Stimulated activated naive CD8-positive, alpha-beta T cell treated with anti-CD3 and anti-CD28 coated beads, Interleukin-15, amount 100 ng/mL, for 72 hours (primary cell): ENCODE measurements at places on chromosomes 2 and 18.

DNA sequence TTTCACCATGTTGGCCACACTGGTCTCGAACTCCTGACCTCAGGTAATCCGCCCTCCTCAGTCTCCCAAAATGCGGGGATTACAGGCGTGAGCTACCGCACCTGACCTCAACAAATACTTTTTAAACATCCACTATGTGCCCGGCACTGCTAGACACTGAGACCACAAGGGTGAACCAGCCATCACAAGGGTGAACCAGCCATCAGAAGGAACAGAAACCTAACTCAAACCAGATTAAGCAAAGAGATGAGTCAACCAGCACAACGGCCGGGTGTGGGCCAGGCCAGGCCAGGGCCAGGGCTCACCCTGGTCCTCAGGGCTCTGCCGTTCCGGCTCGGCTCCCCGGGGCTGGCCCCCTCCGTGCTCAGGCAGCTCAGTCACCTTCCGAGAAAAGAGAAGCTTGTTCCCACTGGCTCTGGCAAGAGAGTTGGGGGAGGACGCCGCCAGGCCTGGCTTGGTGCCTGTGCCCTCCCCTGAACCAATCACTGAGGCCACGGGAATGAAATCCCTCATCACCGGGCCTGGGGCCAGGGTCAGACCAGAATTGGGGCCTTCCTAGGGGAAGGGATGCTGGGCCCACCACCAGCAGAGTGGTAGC lies 4.4 kb downstream of the TEX44 start:
- DNase-seq, result no peak

- DNase-seq, result no peak
Measured at GRCh38 chr2:157790780-157791179, 85.3 kb downstream of the ACVR1 start.

DNA sequence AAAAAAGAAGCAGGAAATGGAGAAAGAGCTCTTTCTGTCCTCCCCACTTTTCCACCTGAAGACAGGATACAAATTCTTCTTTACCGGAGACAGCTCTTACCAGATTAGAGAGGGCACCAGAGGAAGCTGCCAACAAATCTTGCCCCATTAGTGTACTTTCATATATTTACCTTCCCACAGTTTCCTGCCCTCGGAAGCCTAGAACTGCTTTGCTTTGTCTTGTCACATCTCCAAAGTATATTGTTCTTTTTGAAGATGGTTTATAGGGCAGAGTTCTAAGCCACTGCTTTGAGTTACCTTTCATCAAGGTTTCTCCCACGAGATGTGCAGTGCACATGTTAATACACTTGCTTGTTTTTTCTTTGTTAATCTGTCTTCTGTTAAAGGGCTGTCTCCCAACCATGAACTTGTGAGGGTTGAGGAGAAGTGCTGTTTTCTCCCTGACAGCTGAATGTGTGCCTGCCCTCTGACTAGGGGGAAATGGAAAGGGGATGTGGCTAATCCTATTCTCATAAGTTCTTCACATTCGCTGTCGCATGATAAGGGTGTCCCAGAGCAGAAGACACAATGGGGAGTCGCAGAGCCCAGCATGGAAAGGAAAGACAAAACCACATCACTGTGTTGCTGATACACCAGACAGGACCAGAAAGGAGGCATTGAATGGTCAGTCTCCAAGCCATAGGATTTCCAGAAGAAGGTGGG lies 24.2 kb downstream of the CENPA start:
- DNase-seq, result no peak

- DNase-seq, result no peak
Measured at GRCh38 chr2:198084156-198084555, 279.8 kb downstream of the PLCL1 start.

DNA sequence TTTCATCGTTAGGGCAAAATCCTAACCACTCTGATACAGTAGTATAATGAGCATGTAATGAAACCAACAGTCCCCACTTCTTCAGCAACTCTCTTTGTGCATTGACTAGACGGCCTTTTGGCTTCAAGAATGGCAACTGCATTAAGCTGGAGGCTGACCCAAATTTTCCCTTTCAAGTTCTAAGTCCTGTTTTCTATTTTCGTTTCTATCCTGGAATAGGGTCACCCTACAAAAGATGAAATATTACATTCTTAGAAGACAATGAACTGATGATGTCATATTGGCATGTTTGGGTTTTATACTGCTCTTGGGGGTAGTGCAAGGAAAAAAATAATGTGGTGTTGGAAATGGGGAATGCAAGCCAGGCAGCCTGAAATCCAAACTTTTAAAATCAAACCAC lies 254.4 kb downstream of the ETAA1 start:
- DNase-seq, result no peak
